ENCODE measurements at places on chromosomes 2 and 18.

- DNase-seq: no peak
Observed at GRCh38 chr2:31297751-31298150, 63.8 kb downstream of the EHD3 start.

- peak; percentile 25 for DNase-seq
Observed at GRCh38 chr2:108565778-108566375, 31.6 kb downstream of the LIMS1 start.

- no peak for DNase-seq
Observed at GRCh38 chr2:189440644-189440946, 679 bp upstream of the WDR75 start.

GRCh38 chr2:209422191-209422754, 1.6 kb upstream of the MAP2 start:
- no peak for DNase-seq

GRCh38 chr2:233227346-233227978, 24.0 kb upstream of the ATG16L1 start:
- no peak for DNase-seq

- DNase-seq: no peak
Observed at GRCh38 chr2:9472511-9472910, 1.8 kb upstream of the IAH1 start.

DNA sequence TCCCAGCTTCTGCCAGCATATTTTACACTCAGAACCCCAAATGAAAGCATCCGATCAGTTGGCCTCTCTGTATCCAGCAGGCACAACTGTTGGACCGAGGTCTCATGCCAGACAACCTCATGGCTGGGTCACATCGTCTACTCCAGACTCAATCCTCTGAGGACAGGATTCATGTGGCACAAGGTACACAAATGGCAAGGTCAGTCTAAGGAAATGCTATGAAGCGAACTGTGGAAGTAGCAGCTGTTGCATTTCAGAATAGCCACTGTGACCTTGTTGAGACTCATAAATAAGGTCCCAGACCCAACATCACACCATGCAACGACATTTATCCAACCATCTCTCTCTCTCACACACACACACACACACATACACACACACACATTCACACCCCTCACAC, 7.1 kb upstream of the FZD7 start:
- DNase-seq: no peak

- no peak for DNase-seq
Observed at GRCh38 chr2:230690439-230690838, 22.2 kb upstream of the CAB39 start.

- no peak for DNase-seq
Observed at GRCh38 chr2:152405206-152406118, 70.5 kb downstream of the FMNL2 start.

- no peak for DNase-seq
Observed at GRCh38 chr18:32956591-32957315, 183.9 kb upstream of the KLHL14 start.

GRCh38 chr18:74609535-74609934, 11.9 kb downstream of the ZNF407 start:
- DNase-seq: no peak

GRCh38 chr2:147363181-147363580, 481.6 kb upstream of the ACVR2A start:
- DNase-seq: no peak

- no peak for DNase-seq
Observed at GRCh38 chr2:172454404-172455120, 27.2 kb downstream of the ITGA6 start.

DNA sequence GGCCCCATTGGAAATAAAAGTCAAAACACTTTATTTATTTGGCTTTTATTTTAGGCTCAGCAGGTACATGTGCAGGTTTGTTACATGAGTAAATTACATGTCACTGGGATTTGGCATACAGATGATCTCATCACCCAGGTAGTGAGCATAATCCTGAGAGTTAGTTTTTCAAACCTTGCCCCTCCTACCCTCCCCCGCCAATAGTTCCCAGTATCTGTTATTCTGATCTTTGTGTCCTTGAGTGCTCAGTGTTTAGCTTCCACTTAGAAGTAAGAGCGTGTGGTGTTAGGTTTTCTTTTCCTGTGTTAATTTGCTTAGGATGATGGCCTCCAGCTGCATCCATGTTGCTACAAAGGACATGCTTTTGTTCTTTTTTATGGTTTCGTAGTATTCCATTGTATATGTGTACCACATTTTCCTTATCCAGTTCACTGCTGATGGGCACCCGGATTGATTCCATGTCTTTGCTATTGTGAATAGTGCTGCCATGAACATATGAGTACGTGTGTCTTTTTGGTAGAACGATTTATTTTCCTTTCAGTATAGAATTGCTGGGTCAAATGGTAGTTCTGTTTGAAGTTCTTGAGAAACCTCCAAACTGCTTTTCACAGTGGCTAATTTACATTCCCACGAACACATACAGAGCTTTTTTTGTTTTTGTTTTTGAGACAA, 47.9 kb downstream of the ARMC9 start:
- no peak for DNase-seq

GRCh38 chr2:28507796-28508764, 12.2 kb downstream of the PLB1 start:
- no peak for DNase-seq

DNA sequence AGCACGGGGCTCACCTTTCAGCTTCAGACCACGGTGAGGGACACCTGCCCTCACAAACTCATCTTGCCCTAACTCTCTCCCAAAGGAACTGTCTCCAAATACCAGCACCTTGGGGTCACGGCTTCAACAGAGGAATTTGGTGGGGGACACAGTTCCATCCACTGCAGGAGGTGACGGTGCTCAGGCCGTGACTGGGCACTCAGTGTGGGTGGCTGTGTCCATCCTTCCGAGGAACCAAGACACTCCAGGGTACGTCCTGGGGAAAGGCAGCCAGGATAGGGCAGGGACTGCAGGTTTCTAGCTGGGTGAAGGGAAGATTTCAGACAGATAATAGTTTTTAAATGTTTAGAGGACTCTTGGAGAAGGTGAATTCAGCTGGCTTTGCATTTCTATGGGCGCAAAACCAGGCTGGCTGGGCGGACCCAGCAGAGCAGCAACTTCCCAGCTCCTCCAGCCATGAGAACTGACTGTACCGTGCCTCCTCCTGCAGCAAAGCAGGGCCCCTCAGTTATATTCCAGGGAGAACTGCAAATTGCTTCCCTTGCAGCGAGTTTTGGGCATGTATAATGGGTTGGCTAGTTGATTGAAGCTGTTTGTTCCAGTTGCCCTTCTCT, 23.9 kb upstream of the ALLC start:
- DNase-seq: no peak

GRCh38 chr2:224772494-224772893, 56.3 kb upstream of the CCDC195 start:
- DNase-seq: no peak

DNA sequence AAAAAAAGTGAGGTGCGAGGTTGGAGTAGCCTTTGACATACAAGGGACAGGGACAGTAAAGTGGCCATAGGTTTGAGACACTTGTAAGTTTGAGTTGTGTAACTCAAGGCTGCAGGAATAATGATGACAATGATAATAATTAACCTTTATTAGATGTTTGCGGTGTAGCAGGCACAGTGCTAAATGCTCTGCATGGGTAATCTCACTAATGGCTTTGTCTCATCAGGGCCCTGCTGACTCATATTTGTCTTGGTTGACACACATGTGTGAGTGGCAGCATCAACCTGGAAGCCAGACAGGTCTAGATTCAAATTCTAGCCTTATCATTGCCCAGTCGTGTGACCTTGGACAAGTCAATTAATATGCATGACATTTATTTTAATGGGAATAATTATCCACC, 126.2 kb downstream of the FSHR start:
- no peak for DNase-seq

DNA sequence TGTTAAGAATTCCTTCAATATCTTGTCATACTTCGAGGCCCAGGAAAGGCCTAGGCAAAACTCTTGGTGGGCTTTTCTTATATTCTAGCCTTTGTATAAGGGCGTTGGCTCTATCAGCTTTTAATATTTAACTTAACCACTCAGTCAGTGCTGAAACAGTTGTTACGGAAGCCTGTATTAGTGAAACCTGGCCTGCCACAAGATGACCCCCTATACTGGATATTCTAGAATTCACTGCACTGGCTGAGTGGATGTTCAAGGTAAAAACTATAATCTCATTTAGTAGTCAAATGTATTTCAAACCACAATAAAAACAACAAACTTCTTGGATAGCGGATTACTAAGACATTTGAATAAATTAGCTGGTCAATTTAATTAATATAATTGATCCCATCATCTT, 91.7 kb upstream of the HNMT start:
- DNase-seq: no peak

- DNase-seq: no peak
Observed at GRCh38 chr2:195382186-195382585, 274.8 kb upstream of the SLC39A10 start.

DNA sequence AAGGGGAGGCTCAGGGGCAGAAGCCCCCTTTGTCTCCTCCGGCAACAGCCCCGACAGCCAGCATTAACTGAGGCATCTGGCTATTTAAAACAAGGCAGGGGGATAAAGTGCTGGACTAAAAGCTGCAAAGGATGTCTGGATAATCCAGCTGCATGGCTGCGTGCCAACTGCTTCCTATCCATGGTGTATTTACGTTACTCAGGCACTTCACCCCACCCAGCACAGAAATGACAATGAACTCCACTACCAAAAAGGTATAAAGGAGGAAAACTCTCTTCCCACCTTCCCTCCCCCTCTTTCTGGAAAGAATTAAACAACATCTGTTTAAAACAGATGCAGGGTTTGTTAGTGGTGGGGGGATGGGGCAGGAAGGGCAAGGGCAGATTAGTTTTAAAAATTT, 82.5 kb downstream of the SPRED2 start:
- DNase-seq: peak; percentile 41

GRCh38 chr2:202831242-202832220, 40.0 kb downstream of the ICA1L start:
- DNase-seq: no peak

DNA sequence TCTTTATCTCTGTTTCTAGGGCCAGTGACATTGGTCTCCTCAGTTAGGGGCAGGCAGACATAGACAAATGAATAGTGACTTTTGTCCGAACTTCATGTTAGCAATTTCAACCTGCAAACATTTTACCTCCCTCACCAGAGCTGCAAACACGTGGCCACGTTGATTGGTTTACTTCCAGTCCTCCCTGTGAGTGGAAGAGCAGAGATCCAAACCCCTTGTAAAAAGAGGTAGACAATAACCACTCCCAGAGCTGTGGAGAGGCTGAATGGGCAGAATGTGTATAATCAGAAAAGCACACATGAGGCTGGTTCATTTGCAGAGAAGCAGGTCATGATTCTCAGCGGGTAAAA, 31.1 kb downstream of the CTIF start:
- DNase-seq: no peak

GRCh38 chr2:61196671-61197070, 34.7 kb downstream of the C2orf74 start:
- DNase-seq: no peak

GRCh38 chr2:36277146-36277808, 78.3 kb upstream of the CRIM1 start:
- no peak for DNase-seq

GRCh38 chr18:78971511-78972245, 7.9 kb upstream of the SALL3 start:
- no peak for DNase-seq

DNA sequence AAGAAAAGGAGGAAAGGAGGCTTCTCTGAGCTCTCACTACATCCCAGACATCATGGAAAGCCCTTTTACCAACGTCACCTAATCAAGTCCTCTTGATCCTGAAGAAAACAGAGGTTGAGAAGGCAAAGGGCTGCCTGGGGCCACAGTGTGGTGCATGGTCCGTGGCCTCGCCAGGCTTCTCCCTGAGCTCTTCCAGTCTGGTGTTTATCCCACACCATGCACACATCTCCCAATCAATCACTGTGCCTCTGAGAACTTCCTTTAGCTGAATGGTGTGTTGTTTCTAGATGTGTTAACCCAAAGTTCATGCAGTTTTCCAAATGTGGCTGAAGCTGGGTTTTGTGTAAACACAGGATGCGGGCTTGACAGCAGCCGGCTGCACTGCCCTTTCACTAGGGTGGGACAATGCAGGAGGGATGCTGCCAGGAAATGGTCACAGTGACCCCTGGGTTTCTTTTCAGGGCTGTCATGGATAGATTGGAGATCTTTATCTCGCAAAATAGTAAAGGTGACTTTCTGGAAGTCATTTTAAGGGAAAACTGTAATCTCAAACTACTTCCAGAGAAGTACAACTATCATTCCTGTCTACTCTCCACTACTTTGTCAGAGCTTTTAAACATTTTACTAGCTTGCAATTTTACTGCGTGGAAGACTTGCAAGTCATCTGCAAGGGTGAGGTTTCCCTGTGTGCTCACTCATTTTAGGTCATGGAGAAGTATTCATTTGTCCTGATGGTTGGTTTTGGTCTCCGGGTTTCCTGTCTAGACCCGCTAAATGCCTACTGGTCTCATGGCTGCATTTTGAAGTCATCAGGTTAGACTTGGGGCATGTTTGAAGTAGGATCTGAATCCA, 54.6 kb downstream of the IL1R2 start:
- no peak for DNase-seq

DNA sequence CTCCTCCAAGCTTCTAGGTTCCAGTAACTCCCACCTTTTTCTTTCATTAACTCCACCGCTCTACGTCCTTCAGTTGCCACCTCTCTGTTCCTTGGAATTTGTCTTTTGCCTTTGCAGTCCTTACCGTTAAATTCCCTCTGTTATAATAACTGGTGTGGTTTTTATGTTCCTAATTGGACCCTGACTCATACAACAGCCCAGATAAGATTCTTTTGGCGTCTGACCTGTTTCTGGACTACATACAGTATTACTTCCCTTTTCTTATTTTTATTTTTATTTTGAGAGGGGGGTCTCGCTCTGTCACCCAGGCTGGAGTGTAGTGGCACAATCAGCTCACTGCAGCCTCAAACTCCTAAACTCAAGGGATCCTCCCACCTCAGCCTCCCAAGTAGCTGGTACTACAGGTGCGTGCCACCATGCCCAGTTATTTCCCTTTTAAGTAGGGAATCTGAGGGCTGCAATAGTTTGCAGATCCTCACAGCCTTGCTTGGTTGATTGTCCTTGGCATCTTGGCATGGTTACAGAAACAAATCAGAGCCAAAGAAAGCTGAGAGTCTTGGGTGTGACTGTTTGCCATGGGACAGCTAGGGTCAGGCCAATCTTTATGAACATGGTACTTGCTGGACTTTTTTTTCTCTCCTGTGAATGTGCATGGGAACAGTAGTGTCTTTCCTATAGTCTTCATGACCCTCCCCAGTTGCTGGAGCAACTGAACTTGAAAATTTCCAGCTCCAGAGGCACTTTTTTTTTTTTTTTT, 22.0 kb downstream of the TCF23 start:
- no peak for DNase-seq

DNA sequence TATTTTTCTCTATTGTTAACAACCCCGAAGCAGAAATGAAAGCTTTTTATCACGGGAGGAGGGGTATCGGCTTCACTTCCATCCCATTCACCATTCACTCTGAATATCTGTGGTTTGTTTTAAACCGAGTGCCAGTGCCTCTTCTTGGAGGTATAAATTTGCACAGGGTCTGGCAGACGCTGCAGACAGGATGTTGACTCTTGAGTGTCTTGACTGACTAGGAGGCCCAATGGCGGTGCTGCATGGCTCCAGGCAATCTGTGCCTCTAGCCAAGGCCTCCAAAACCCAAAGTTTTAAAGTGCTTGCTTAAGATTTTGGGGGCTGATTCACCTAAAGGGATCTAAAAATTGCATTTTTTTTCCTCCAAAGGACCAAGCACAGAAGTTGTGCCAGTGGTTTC, 183.8 kb downstream of the LTBP1 start:
- DNase-seq: no peak

All from D721Med (cell line).